Gastroesophageal sphincter (tissue), 4 donors: ENCODE measurements at places on chromosomes 11 and 22. TPM values are rescaled to one million over a fixed set of nuclear protein-coding genes. Genes with fewer than 3 reads are reported as not detected.
A peak's percentile ranks its signal among the peaks of the same experiment; 100 is the strongest.

- peak within 1 kb of the TSS; percentile 68 for H3K4me3 ChIP-seq
- H3K4me1 ChIP-seq = peaks cover 8% of the 10 kb centered on the region
- peak within 1 kb of the TSS; percentile 46 for H3K27ac ChIP-seq
- ATAC-seq = peak; percentile 76
These were observed at the start of gene STK33 for GRCh38 chr11:8593935-8594909. TSS of gene STK33 (minus strand) at chr11:8594228. CDS start at chr11:8474905, 119,323 bp downstream.

GRCh38 chr22:38949889-38950405 is 7.5 kb upstream of the APOBEC3A start:
- H3K4me3 ChIP-seq = no peak overlapping the region
- no peaks in the 10 kb centered on the region for H3K36me3 ChIP-seq
- no peak for ATAC-seq
- H3K27me3 ChIP-seq = peaks cover 20% of the 10 kb centered on the region
- H3K4me1 ChIP-seq = no peaks in the 10 kb centered on the region

F2 gene
- total RNA-seq = 0.62 TPM

PARVB gene
- 61.9 TPM for total RNA-seq

DNA sequence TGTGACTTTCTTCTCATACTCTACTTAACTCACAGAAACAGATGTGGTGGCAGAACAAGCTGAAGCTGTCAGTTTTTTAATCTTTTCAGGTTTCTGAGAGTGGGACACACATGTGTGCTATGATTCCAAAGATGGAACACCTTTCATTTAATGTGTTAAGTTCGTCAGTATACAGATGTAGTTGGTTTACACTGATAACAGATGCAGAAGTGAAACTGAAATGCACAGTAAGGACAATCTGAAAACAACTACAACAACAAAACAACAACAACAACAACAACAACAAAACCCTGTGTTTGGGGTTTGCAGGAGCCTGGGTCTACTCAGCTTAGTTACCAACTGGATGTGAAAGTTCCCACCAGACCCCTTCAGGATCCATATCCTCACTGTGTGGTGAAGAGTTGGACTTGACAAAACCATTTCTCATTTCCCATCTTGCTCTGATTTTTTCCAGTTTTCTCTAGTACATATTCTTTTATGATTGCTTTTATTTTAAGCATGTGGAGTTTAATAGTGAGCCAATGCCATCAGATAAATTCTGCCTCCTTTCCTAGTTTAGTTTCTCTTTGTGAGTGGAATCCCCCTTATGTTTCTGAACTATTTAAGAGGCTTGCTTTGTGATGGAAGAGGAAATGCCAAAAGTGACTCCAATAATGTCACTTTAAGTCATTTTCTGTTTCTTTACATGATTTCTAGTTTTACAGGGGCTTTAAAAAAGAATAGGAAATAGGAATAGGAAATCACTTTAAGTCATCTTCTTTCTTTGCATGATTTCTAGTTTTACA is 47.8 kb downstream of the ARHGAP42 start:
- H3K4me1 ChIP-seq = no peaks in the 10 kb centered on the region
- H3K36me3 ChIP-seq = no peaks in the 10 kb centered on the region
- no peak overlapping the region for H3K4me3 ChIP-seq
- no peak for ATAC-seq

DNA sequence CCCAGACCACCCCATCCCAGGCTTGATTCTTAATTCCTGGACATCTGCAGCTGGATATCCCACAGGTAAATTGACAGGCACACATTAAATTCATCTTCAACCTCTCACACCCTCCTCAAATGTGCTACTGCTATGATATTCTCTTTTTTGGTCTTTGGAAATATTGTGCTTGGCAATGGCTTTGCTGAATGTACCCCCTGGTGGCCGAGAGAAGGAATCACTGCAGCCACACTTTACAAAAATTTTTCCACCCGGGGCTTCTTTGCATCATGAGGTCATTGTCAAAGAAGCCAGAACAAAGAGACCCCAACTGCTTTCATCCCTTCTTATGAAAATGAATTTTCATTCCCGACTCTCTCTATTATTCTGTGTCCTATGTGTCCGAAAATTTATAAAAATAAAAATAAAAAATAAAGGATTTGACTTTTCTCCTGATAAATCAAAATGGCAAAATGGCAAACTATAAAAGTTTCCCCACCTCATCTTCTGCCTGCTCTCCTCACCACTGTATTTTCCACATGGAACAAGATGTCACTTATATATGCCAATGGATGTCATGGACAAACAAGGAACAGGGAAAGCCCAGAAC is 15.0 kb upstream of the CYB5R2 start:
- peaks cover 8% of the 10 kb centered on the region for H3K27me3 ChIP-seq
- no peak overlapping the region for H3K4me3 ChIP-seq
- no peak for ATAC-seq
- H3K4me1 ChIP-seq = no peaks in the 10 kb centered on the region
- no peaks in the 10 kb centered on the region for H3K36me3 ChIP-seq
- no peak overlapping the region for H3K27ac ChIP-seq

SIK2 gene
- total RNA-seq = 23.1 TPM

DGKZ gene
- 39.2 TPM for total RNA-seq

DNA sequence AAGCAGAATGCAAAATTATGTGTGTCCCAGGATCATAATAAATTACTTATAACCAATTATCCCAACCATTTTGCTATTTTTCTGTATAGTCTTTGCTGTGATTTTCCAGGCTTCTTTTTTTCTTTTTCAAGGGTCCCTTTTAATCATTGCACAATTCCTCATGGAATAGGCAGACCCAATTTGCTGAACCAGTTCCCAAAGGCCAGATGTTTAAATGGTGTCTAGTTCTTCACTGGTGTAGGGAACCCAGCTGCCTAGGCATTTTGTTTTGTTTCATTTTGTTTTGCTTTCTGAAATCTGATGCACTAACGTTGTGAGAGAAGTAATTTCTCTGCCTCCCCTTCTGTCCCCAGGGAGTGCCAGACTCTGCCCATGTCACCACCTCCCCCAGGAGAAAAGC is 60.4 kb downstream of the CHST1 start:
- H3K27me3 ChIP-seq = peaks cover 63% of the 10 kb centered on the region
- H3K4me3 ChIP-seq = no peak overlapping the region
- no peaks in the 10 kb centered on the region for H3K4me1 ChIP-seq
- no peak overlapping the region for H3K27ac ChIP-seq
- no peaks in the 10 kb centered on the region for H3K36me3 ChIP-seq
- ATAC-seq = no peak

- peaks cover 57% of the 10 kb centered on the region for H3K36me3 ChIP-seq
- H3K4me1 ChIP-seq = peaks cover 50% of the 10 kb centered on the region
- H3K27me3 ChIP-seq = no peaks in the 10 kb centered on the region
- H3K27ac ChIP-seq = no peak overlapping the region
- H3K4me3 ChIP-seq = no peak overlapping the region
These were observed 13.4 kb upstream of the ST14 start for GRCh38 chr11:130145975-130146776.

DNA sequence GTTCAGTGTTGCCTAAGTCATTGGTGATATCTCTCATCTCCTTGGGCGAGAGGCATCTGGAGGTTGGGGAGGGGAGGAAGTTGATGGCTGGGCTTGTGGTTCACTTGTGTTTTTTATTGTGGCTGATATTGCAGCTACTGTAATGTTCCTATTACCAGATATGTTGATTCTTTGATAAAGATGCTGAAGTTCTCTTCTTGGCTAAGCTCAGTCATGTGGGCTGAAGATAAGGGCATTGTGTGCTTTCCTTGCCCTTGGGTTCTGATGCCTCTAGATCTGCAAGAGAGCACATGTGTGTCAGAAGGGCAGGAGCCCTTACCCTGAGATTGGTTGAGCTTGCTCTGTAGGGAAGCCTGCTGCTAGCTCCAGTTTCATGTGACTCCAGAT is 12.0 kb downstream of the STX3 start:
- ATAC-seq = no peak
- H3K36me3 ChIP-seq = peaks cover 7% of the 10 kb centered on the region
- no peaks in the 10 kb centered on the region for H3K27me3 ChIP-seq
- no peak overlapping the region for H3K27ac ChIP-seq
- peaks cover 26% of the 10 kb centered on the region for H3K4me1 ChIP-seq

MMP12 gene
- total RNA-seq = not detected

INPP5J gene
- total RNA-seq = 2.3 TPM

SHANK3 gene
- total RNA-seq = 7.3 TPM

DNA sequence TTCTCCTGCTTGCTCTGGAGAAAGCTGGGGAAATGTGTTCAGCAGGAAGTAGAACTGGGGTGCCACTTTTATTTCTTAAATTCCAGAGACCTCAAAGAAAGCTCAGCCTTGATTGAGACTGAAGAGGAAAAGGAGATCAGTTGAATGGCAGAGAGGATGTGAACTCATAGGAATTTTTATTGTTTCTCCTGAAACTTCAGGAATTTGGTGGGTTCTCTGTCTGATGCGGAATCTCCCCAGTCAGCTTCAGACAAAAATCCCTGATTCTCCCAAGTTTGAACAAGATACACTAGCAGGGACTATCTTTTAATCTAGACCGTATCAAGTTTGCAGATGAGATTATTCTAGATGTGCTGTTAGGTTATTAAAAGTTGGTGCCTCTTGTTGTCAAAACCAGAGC is 23.0 kb downstream of the EHF start:
- H3K4me3 ChIP-seq = no peak overlapping the region
- H3K27me3 ChIP-seq = peaks cover 5% of the 10 kb centered on the region

- peaks cover 16% of the 10 kb centered on the region for H3K4me1 ChIP-seq
- no peaks in the 10 kb centered on the region for H3K36me3 ChIP-seq
- ATAC-seq = no peak
- H3K27me3 ChIP-seq = no peaks in the 10 kb centered on the region
- H3K4me3 ChIP-seq = no peak overlapping the region
These were observed 118.4 kb downstream of the RBFOX2 start for GRCh38 chr22:35910003-35910769.

ESAM gene
- 38.4 TPM for total RNA-seq

- no peaks in the 10 kb centered on the region for H3K36me3 ChIP-seq
- ATAC-seq = no peak
- no peak overlapping the region for H3K4me3 ChIP-seq
- no peaks in the 10 kb centered on the region for H3K27me3 ChIP-seq
- H3K27ac ChIP-seq = no peak overlapping the region
These were observed 101.0 kb downstream of the PGR start for GRCh38 chr11:101028644-101029043.

DNA sequence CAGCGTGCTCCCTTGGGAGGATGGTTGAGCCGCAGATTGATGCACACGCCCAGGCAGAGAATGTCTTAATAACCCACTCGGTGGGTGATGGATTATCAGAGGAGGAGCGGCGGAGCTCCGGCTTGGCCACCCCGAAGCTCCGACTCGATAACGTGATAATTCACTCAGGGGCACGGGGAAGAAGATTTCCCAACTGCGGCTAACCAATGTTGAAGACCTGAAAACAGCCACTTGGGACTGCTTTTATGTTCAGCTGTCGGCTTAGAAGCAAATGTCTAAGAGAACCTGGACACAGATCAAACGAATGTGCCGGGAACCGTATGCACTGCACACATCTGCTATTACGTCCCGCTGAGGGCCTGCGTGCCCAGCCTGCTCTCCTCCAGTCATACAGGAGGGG is 206.8 kb upstream of the CADM1 start:
- H3K4me3 ChIP-seq = no peak overlapping the region
- H3K27ac ChIP-seq = no peak overlapping the region
- H3K36me3 ChIP-seq = no peaks in the 10 kb centered on the region
- peaks cover 23% of the 10 kb centered on the region for H3K27me3 ChIP-seq

- H3K4me3 ChIP-seq = no peak overlapping the region
- H3K27ac ChIP-seq = no peak overlapping the region
- ATAC-seq = no peak
- H3K27me3 ChIP-seq = no peaks in the 10 kb centered on the region
These were observed 300.6 kb upstream of the C11orf87 start for GRCh38 chr11:109121173-109121932.

DNA sequence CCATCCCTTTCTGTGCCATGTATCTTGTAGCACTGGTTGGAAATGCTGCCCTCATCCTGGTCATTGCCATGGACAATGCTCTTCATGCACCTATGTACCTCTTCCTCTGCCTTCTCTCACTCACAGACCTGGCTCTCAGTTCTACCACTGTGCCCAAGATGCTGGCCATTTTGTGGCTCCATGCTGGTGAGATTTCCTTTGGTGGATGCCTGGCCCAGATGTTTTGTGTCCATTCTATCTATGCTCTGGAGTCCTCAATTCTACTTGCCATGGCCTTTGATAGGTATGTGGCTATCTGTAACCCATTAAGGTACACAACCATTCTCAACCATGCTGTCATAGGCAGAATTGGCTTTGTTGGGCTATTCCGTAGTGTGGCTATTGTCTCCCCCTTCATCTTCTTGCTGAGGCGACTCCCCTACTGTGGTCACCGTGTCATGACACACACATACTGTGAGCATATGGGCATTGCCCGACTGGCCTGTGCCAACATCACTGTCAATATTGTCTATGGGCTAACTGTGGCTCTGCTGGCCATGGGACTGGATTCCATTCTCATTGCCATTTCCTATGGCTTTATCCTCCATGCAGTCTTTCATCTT is 414 bp downstream of the OR52D1 start:
- H3K27me3 ChIP-seq = no peaks in the 10 kb centered on the region
- ATAC-seq = no peak
- H3K27ac ChIP-seq = no peak overlapping the region
- no peaks in the 10 kb centered on the region for H3K36me3 ChIP-seq

GRCh38 chr11:6648501-6648900 is 7.1 kb downstream of the DCHS1 start:
- H3K4me3 ChIP-seq = no peak overlapping the region
- ATAC-seq = no peak
- no peaks in the 10 kb centered on the region for H3K36me3 ChIP-seq
- no peak overlapping the region for H3K27ac ChIP-seq
- H3K4me1 ChIP-seq = peaks cover 63% of the 10 kb centered on the region

FAT3 gene
- total RNA-seq = 27.7 TPM

GRCh38 chr11:32448232-32448631 is 12.9 kb upstream of the WT1 start:
- no peaks in the 10 kb centered on the region for H3K36me3 ChIP-seq
- no peak overlapping the region for H3K27ac ChIP-seq
- no peak overlapping the region for H3K4me3 ChIP-seq
- H3K27me3 ChIP-seq = peaks cover 43% of the 10 kb centered on the region
- no peak for ATAC-seq

EEF1G gene
- total RNA-seq = 1,712 TPM
